ENCODE measurements at places on chromosomes 7 and 10. TPM values are rescaled to one million over a fixed set of nuclear protein-coding genes. Genes with fewer than 3 reads are reported as not detected.

Gene SGPL1
- 37.2 TPM for total RNA-seq

DNA sequence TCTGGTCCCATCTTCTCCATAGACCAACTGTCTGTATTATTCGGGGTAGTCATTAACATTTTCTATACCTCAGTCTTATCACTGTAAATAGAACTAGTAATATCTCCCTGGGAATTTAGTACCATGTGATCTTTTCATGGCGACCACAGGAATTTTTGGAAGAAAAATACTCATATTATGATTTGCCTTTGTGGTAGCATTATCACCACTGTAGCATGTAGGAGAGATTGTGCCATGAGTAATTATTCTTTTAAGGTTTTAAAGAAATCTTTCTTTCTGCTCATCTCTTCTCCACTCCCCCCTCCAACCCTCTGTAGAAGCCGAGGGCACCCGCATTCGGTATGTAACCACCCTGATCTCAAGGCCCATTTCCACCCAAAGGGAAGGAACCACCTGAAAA lies 25.0 kb downstream of the ZNF365 start:
- DNase-seq = no peak

DNA sequence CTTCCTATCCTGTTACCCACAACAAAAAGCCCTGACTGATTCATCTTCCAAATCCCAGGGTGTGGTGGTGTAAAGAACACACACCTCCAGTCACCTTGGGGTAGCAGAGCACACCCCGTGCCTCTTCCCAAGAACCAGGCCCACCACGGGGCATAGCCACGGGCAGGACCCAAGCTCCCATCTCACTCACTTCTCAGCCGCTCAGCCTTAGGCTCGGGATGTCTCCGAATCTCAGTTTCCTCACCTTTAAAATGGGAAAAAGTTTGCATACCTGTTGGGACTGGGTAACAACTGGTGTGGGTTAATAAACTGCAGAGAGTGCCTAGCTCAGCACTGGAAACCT lies 139.0 kb downstream of the FGFR2 start:
- DNase-seq = no peak

GRCh38 chr10:34861293-34862021 lies 46.4 kb upstream of the PARD3 start:
- DNase-seq = peak; percentile 60

Measured in posterior vena cava (tissue), 2 donors.